ENCODE measurements at places on chromosomes 13 and 19.

DNA sequence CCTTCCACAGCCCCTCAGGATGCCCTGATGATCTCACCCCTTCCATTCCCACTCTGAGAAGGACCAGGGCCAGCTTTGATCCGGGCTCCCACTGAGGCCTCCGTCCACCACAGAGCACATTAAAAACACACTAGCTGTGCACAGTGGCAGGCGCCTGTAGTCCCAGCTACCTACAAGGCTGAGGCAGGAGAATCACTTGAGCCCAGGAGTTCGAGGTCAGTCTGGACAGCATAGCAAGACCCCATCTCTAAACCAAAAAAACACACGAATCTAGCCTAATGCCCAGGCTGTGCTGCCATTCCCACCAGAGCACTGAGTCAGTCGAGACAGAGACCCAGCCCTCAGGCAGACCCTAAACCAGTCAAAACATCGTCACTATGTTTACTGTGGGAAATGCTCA, 14.1 kb downstream of the RFX1 start:
- no peak for DNase-seq

DNA sequence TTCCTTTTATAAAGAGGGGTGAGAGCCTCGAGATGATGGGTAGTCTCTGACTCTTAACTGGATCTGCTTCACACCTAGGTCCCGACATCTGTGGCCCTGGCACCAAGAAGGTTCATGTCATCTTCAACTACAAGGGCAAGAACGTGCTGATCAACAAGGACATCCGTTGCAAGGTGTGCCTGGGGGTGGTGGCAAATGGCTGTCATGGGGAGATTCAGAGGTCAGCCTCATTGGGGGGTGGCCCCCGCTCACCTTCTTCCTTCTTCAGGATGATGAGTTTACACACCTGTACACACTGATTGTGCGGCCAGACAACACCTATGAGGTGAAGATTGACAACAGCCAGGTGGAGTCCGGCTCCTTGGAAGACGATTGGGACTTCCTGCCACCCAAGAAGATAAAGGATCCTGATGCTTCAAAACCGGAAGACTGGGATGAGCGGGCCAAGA, 1.6 kb downstream of the CALR start:
- DNase-seq: no peak

GRCh38 chr13:66509175-66509574, 721.0 kb downstream of the PCDH9 start:
- no peak for DNase-seq

DNA sequence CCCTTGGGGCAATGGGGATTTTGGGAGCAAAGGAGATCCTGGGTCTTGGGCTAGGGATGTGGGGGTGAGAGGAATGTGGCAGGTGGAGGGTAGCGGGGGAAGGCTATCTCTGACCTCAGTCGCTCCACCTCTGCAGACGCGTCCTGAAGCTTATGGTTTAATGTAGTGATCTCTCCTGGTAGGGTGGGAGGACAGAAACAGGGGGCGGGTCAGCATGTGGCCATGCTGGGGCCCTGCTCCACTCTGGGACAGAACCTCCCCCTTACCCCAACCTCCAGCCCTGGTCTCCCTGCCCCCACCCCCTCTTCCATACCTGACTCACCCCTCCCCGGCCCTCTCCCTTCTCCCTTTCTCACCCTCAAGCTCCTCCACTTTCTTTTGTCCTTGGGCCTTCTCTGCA, 1.4 kb downstream of the BST2 start:
- no peak for DNase-seq

DNA sequence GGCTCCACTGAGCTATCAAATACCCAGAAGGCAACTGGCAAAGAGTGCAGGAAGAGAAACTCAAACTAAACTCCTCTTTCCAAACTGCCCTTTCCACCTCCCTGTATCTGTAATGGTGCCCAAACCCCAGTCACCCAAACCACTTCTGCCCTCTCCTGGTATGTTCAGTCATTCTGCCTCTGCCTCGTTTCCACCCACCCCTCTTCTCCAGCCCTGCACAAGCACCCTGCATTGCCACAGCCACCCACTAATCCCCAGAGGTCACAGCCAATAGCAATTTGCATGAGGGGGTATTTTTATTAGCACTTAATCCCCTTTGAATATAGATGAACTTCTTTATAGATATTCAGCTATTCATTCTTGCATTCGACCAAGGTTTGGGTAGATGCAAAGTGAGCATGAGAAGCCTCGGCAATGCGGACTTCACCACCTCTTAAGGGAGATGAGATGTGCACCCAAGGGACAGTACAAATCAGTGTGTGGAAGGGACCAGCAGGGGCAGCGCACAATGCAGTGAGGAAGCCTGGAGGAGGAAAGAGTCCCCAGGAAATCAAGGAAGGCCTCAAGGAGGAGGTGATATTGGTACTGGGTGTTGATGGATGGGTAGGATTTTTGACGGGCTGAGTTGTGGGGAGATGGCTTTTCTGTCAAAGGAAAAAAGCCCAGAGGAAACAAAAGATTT, 12.4 kb downstream of the TMEM272 start:
- no peak for DNase-seq

DNA sequence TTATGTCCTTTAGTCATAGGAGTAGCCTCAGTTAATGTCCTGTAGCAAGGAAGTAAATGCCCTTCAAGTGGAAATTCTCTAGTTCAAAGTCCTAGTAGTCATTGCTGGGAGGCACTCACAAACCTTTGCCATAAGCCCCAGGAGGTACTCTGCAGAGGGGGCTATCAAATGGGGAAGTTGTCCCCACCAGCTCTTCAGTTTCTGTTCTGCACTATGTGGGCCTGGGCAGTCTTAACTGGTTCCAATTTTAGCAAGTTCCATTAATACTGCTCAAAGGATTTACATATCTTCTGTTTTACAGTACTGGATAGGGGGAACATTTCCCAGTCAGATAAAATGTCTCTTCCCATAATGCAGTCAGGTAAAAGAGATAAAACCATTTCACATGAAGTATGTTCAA, 101.3 kb downstream of the B3GLCT start:
- no peak for DNase-seq

DNA sequence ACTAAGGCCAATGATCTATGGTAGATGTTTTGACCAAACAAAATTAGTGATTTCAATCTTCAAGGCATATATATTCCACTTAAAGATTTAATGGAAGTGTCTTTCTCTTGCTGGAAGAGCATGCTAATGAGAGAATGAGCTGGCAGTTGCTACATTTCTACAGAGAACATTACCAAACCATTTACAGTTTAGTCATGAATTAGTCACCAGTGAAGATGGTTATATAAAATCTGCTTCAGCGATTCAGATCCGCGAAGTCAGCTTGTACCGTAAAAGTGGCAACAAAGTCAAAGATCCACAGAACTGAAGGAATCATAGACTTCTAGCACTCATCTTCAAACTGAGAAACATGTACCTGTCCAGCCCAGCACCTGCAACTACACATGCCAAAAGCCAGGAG, 156.3 kb downstream of the SLITRK5 start:
- no peak for DNase-seq

DNA sequence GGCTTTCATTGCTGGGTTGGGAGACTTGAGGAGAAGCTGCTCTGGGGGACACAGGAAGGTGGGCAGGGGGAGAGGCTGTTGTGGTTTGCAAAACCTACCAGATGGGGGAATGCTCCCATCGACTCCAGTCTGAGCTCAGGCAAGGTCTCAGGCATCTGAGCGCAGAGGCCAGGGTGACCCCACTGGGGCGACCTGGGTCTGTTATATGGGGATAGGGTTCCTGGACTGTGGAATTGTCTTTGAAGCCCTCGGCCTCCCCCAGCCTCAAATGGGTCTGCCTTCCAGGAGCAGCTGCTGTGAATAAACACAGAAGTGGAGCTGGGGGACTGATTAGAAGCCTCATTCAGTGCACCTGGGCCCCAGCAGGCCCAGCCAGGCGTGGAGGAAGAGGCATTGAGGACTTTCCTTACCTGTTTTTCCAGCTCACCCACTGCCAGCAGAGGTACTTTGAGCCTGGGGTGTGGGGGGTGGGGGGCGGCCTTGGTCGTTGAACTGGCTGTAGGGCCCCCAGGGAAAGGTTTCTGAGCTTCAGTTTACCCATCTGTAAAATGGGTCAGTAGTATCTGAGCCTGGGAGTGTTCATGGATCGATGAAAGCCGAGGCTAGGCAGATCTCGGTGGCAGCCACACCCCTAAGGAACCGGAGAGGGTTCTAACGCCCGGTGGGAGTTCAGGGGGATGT, 1.4 kb downstream of the CERS4 start:
- DNase-seq: no peak

DNA sequence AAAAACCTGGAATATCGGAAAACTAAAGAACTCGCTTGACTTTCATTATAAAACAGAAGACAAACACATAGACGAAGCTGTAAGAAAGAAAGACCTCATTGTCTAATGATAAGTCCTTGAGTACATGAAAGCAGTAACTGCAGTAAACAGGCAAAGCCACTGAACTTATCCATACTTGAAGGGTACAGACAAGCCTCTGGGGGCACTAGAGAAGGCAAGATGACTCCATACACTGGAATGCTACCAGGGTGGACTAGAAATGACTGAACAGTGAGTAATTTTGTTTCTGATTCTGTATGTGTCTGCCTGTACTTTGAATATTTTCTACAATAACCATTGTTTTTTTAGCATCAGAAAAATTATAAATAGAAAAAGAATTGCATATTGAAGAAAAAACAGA, 507.9 kb downstream of the UQCRFS1 start:
- DNase-seq: no peak

DNA sequence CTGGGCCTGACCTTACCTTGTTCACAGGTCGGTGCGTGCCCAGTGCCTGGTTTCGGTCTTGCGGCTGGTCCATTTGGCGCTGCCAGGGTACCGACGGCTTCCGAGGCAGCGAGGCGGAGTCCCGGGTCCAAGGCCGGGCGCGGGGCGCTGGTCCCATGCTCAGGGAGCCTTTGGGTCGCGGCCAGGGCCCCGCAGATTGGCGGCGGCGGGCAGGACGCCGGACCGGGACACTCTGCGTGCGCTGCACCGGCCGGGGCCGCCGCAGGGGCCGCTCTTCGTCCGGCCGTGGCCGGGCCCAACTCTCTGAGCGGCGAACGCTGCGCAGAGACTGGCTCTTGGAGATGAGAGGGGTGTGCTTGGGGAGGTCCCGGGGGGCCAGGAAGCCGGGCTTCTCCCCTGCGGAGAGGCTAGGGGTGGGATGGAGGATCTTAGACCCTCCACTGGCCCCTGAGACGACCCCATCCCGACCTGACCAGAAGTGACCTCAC, 3.4 kb upstream of the WIZ start:
- no peak for DNase-seq

- DNase-seq: no peak
These were observed 681 bp upstream of the ZNF606 start for GRCh38 chr19:58003174-58003828.

GRCh38 chr13:108878732-108879131, 249.3 kb downstream of the MYO16 start:
- no peak for DNase-seq

DNA sequence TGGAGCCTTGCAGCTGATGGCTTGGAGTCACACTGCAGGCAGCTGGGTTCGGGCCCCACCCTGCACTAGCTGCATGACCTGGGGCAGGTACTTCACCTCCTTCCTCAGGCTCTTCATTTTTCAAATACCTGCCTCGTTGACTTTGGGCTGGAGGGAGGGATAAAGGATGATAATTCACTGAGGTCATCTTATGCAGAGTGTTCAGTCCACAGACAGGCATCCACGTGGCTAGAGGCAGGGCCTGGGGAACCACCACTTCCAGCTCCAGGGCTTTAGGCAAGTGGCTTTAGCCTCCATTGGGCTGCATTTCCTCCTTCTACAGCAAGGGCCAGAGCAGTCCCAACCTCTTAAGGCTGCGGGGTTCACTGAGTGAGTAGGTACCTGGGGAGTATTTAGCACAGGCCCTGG, 84.8 kb downstream of the SIPA1L3 start:
- DNase-seq: no peak

DNA sequence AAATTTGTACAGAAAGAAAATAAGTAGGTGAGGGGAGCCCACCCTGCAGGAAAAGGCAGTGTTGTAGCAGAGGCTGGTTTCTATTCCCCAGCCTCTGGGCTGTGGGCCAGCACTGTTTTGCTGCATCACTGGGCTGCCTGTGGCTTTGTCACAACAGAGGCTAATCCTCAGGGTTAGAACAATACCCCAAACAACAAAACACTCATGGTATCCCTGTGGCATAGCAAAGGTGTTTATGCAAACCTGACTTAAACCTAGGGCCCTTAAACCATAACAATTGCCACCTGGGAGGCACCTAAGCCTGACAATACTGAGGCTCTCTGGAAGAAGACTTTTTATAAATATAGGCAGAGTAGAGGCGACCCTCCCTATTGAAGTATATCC, 314.7 kb downstream of the OLFM4 start:
- no peak for DNase-seq

DNA sequence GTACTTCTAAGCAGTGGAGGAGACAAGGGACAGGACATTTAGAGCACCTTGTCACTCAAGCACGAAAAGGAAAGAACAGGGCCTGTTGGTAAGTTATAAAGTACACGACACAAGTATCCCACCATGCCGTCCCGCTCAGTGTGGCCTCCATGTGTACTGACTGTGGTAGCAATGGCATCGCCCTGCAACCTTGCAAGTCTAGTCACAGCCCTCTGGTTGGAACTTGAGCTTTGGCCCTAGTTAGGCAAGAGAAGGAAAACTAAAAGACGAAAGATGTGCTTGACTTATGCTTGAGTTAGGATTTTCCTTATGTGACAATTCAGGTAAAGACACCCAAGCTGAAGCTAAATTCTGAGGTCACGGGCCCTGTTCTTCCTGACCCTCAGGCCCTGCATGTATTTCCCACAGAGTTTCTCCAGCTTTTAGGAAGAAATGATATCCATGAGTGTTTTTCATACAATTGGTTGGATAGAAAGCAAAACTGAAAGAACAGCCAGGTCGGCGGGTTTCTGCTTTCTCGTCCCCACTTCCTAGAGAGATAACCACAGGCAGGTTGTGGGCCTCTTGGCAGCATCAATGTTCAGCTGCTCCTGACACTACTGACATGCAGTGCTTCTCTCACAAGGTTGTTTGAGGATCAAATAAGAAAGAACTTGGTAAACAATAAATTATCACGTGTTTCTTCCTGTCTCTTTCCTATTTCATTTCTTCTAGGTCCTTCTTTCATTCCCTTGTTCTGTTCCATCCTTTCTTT, 216.2 kb downstream of the IRS2 start:
- no peak for DNase-seq

All from SHP77 treated with DMSO at 0.1 percent for 48 hours (cell line).